ENCODE measurements at places on chromosomes 13 and 19.
A peak's percentile ranks its signal among the peaks of the same experiment; 100 is the strongest.

- DNase-seq = no peak
Observed at GRCh38 chr13:48559638-48560320, 26.9 kb upstream of the RCBTB2 start.

GRCh38 chr13:78686461-78686860 is 27.5 kb upstream of the OBI1 start:
- DNase-seq = no peak

GRCh38 chr13:75803164-75803611 is 167.1 kb downstream of the LMO7 start:
- DNase-seq = no peak

DNA sequence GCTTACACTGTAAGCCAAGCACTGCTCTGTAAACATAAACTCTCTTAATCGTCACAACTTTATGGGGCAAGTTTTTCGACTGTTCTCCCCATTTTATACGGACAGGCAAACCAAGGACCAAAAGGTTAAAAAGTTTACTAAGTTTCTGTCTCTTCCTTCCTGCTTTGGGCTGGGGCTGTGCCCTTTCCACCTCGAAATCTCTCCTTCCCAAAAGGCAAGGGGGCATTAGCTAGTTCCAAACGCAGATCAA is 2.2 kb downstream of the JUND start:
- DNase-seq = no peak

DNA sequence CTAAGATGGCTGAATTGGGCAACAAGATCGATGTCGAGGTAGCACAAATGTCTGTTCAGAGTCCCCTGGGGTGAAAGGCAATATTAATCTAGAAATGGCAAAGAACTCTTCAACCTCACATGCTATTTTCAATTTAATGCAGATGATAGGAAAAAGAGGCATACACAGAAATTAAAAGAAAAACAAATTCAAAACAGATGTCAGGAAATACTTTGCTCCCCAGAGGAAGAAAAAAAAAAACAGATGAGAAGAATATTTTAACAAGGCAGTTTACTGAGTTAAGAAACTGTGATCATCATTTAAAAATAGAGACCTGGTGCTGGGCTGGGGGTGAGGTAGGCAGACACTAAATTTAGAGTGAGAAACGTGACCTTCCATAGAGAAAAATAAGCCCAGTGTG is 421.9 kb upstream of the ARGLU1 start:
- no peak for DNase-seq

GRCh38 chr13:78701383-78701782 is 42.4 kb upstream of the OBI1 start:
- no peak for DNase-seq

DNA sequence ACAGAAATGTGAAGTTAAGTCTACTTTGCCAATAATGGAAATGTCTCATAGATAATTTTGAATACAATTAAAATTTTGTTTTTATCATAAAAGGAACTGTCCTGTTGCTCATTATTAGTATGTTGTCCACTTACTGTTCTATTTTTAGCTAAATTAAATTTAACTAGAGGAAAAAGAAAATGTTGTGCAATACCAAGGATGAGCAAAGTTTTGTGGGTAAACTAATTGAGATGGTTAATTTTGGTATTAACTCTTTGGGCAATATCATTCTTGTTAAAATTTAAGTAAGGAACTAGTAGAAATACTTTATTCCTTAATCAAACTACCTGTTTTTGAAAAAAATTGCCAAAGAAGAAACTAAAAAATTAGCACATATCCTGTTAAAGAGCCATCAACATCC is 43.5 kb downstream of the SOX1 start:
- no peak for DNase-seq

- DNase-seq = no peak
Observed at GRCh38 chr13:66927562-66927961, 302.6 kb downstream of the PCDH9 start.

DNA sequence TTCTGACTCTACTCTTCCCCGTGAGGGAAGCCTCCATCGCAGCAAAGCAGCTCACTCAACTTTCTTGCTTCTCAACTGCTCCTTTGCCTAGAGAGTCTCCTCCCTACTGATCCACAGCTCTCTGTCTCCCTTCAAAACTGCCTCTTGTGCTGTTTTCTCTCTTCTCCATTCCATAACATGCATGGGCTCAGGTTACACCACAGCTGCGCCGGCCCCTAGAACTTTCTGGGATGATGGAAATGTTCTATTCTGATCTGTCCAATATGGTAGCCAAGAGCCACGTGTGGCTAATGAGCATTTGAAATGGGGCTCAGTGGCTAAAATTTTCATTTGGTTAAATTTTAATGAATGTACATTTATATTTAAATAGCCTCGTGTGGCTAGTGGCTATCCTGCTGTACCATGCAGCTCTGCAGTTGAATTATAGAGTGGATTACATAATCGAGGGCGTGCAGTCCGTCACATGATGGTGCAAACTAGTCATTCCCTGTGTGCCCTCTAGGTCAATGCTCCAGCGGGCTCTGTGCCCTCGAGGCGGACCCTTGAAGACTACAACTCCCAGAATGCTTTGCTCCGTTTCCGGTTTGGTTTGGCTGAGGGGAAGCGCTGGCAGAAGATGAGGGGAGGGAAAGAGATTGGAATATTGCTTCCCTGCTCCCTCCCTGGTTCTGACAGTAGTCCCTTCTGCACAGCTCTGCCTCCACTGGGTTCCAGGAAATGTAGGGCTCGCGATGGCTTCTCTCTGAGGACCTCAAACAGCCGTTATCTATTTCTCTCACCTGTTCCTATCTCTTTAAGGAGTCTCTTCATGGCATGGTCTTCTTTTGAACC is 109.8 kb downstream of the CACNA1A start:
- no peak for DNase-seq

DNA sequence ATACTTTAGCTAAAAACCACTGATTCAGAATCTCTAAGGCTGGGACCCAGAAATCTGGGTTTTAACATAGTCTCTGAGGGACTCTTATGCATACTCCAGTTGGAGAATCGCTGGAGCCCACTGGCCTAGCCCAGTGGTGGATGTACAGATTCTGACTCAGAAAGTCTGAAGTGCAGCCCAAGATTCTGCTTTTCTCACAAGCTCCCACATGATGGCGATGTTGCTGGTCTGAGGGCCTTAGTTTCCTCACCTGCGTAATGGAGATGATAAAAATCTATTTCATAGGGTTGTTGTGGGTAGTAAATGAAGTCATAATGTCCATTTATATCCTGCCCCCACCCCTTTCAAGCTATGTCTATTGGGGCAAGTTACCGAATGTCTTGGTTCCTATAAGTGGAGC is 7.7 kb upstream of the CDADC1 start:
- no peak for DNase-seq

GRCh38 chr19:3914199-3914598 is 18.7 kb upstream of the NMRK2 start:
- no peak for DNase-seq

- DNase-seq = no peak
Observed at GRCh38 chr13:66780814-66781213, 449.3 kb downstream of the PCDH9 start.

- no peak for DNase-seq
Observed at GRCh38 chr13:30927595-30927994, 4.9 kb upstream of the TEX26 start.

DNA sequence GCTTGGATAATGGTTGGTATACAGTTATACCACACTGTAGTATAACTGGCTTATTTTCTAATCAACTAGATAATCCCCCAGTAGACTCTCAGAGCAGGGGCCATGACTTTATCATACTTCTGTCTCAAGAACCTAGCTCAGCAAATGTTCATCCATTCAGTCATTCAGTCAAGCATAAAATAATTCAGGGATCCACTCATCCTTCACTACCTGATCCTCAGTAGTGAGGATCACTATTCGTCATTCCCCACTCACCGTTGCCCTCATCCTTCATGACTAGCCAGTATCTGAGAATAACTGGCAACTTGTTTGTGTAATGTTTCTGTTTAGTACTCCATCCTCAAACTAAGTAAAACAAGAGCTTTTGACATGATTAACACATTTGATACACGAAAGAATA is 77.6 kb downstream of the TSC22D1 start:
- DNase-seq = no peak

- no peak for DNase-seq
Observed at GRCh38 chr19:30174791-30175190, 197.4 kb upstream of the ZNF536 start.

- no peak for DNase-seq
Observed at GRCh38 chr19:7933828-7934725, 8.1 kb upstream of the CTXN1 start.

DNA sequence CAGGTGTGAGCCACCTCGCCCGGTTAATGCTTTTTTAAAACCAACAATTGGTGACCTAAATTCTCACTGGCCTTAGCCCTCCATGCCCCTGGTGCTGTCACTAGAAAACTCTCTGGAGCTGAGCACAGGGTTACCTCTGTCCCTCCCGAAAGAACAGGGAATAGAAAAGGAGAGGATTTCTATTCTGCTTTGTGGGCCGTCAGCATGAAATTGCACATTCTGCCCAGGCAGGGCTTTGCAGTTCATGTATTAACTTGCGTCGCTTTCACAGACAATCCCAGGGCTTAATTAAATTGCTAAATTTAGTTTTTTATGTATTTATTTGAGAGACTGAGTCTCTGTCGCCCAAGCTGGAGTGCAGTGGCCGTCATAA is 583 bp upstream of the ZNF480 start:
- DNase-seq = no peak

DNA sequence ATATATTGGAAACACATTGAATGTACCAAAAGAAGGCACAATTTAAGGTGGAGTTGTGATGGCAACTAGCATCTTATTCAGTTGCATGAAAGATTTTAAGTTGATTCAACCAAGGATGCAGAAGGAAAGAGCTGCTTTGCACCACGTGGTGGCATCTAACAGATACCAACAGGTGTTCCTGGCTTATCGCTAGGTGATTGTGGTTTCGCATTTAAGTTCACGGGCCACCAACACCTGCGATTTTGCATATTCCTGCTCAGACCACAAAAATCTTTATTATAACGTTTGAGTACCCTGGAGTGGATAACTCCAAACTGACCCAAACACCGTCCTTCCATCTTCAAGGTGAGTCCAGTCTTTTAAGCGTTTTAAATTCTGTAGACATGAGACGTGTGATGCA is 45.3 kb downstream of the RGCC start:
- DNase-seq = no peak

DNA sequence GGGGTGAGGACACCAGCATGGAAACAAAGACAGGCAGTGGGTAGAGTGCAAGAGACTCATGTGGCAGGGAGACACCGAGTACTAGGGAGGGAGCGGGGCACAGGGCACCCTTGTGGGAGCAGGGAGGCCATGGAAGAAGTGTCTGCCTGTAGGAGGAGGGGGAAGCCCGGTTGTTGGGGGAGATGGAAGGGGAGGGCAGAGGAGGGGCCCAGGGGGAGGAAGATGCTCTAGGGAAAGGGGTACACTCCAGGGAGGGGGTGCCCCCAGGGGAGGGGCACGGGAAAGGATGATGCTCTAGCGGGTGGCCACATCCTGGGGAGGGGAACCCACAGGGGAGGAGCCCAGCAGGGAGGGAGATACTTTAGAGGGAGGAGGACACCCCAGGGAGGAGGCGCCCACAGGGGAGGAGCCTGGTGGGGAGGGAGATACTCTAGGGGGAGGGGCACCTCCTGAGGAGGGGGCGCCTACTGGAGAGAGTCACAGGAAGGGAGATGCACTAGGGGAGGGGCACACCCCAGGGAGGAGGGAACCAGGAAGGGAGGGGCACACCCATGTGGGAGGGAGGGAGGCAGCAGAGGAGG is 24.9 kb downstream of the CPAMD8 start:
- peak; percentile 13 for DNase-seq

DNA sequence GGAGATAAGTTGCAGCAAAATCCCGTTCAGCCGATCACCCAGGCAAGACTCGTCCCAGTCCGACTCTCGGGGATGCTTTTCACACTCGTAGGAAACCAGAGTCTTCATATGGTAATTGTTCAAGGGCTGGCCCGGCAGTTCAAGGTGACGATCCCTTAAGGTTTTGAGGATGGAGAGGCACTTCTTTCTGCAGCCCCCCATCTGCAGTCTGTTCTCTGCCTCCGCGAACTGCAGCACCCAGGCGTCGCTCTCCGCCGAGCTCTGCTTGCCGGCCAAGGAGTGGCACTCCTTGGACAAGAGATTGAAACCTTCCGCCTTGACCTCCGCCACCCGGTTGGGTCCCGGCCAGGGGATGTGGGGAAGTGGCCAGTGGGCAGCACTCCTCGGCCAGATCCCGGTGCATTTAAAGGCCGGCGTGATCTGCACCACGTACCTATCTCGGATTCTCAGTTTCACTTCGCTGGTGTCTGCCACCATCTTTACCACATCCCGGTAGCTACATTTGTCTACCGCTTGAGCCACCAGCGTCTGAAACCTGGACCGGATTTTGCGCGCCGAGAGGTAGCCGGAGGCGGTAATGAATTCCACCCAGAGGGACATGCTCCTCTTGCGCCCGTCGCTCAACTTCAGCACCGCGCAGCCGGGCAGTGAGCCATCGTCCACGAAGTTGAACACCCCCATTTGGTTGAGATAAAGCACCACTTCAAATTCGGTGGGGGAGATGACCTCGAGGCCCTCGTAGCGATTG is 1.1 kb downstream of the MAB21L1 start:
- DNase-seq = no peak

GRCh38 chr19:30083701-30084156 is 141.7 kb downstream of the URI1 start:
- no peak for DNase-seq

GRCh38 chr19:49680421-49681351 is 3.6 kb downstream of the PRMT1 start:
- peak; percentile 95 for DNase-seq

GRCh38 chr19:44717603-44718002 is 18.7 kb downstream of the CEACAM16 start:
- no peak for DNase-seq

DNA sequence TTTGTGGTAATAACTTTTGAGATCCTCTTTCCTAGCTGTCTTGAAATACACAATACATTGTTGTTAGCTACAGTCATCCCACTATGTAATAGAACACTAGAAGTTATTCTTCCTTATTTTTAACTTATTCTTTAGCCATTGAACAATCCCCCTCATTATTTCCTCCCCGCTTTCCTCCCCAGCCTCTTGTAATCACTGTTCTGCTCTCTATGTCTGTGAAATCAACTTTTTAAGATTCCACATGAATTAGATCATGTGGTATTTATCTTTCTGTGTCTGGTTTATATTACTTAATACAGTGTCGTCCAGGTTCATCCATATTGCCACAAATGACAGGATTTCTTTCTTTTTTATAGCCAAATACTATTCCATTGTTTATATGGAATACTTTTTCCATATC is 72.9 kb downstream of the SLC10A2 start:
- DNase-seq = no peak

DNA sequence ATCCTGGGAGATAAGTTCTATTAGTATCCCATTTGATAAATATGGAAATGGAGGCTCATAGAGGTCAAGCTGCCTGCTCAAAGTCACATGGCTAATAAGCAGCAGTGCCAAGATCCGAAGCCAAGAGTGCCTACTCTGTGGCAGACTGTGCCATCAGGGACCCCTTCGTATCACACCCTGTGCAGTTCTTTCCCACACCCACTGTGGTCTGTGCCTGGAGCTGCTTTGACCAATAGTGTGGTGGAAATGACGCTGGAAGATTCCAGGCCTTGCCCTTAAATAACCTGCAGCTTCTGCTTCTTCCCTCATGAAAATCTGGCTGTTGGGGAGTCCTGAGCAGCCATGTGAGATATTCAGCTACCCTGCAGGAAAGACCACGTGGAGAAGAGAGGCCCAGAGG is 10.1 kb downstream of the OPA3 start:
- no peak for DNase-seq

- no peak for DNase-seq
Observed at GRCh38 chr19:46613525-46613924, 11.4 kb downstream of the PTGIR start.

All from stimulated activated CD8-positive, alpha-beta memory T cell treated with anti-CD3 and anti-CD28 coated beads, Interleukin-2, amount 100 ng/mL, for 48 hours (primary cell).